ENCODE measurements at places on chromosomes 7 and 10. TPM values are rescaled to one million over a fixed set of nuclear protein-coding genes. Genes with fewer than 3 reads are reported as not detected.

Gene TBATA
- total RNA-seq, result not detected

Gene CAV1
- total RNA-seq, result 524 TPM

Gene SPDYE11
- total RNA-seq, result not detected

Gene NPFFR1
- total RNA-seq, result not detected

Gene ENKUR
- 0.10 TPM for total RNA-seq

Gene MET
- total RNA-seq, result 1.3 TPM

Gene SEC61A2
- 3.1 TPM for total RNA-seq

Gene IL6
- total RNA-seq, result 5.2 TPM
